ENCODE measurements at places on chromosomes 2 and 18. TPM values are rescaled to one million over a fixed set of nuclear protein-coding genes. Genes with fewer than 3 reads are reported as not detected.

Gene PARD6G
- total RNA-seq, result 0.10 TPM

GRCh38 chr2:207589143-207589542 lies 36.1 kb downstream of the METTL21A start:
- no peak for DNase-seq

Gene CREG2
- not detected for total RNA-seq

Gene VWA3B
- total RNA-seq, result not detected

GRCh38 chr18:3132700-3133099 lies 87.1 kb downstream of the MYOM1 start:
- DNase-seq, result no peak

GRCh38 chr2:72013726-72014125 lies 133.9 kb downstream of the CYP26B1 start:
- DNase-seq, result no peak

Gene PLEK
- total RNA-seq, result 3.2 TPM

Gene SLC8A1
- 1.8 TPM for total RNA-seq

GRCh38 chr2:213105212-213105611 lies 46.2 kb downstream of the IKZF2 start:
- DNase-seq, result no peak
